ENCODE measurements at places on chromosomes 1 and 21.

DNA sequence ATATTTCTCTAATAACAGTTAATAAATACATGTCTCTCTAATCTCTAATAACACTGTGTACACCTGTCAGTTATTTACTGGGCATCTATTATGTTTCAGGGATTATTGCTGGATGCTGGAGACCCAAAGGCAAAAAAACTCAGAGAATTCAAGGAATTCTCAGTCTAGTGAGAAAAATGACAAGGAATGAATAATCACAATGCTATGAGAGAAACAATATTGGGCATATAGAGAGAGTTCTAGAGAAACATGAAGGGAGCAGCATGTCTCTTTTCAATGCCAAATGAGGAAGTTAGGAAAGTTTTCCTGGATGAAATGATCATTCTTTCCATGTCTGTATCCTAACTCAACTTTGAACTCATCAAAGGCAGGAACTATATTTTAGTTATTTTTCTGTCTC, 82.8 kb downstream of the TNFSF18 start:
- DNase-seq, result no peak

- DNase-seq, result no peak
Measured at GRCh38 chr21:25324666-25325065, 282.6 kb downstream of the MRPL39 start.

DNA sequence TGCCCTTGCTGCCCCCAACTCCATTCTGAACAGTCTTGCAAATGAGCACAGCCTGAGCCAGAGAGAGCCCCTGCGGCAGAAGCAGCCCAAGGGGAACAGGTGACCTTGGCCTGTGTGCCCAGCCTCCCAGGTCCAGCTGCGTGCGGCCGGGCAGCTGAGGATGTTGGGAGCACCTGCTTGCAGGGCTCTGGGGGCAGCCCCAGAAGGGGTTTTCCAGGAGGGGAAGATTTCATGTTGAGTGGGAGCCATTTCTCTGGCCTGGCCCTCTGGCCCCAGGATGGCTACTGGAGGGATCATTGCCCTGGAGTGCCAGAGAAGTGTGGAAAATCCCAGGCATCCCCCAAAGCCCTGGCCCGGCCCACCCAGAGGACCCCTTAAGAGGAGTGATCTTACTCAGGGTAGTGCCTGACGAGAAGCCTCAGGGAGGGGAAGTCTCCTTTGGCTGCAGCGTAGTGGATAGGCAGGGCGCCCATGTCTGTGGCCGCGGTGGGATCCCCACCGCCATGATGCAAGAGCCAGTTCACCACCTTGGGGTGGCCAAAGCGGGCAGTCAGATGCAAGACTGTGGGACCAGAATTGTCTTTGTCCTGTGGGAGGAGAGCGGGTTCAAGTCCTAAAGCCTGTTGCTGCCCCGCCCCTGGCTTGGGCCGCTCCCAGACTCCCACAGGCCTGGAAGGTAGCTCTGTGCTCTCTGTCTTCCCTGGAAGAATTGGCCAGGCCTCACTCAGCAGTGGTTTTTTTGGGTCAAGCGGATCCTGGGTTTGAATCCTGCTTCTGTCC, 20.6 kb upstream of the RNU1-4 start:
- DNase-seq, result no peak

GRCh38 chr1:228751360-228752098, 16.2 kb downstream of the RHOU start:
- no peak for DNase-seq

- DNase-seq, result peak; percentile 92
Measured at GRCh38 chr1:25819491-25820246, at the start of gene MTFR1L. Gene MTFR1L (plus strand): TSS chr1:25819954. CDS start chr1:25823105, 3,151 bp downstream.

DNA sequence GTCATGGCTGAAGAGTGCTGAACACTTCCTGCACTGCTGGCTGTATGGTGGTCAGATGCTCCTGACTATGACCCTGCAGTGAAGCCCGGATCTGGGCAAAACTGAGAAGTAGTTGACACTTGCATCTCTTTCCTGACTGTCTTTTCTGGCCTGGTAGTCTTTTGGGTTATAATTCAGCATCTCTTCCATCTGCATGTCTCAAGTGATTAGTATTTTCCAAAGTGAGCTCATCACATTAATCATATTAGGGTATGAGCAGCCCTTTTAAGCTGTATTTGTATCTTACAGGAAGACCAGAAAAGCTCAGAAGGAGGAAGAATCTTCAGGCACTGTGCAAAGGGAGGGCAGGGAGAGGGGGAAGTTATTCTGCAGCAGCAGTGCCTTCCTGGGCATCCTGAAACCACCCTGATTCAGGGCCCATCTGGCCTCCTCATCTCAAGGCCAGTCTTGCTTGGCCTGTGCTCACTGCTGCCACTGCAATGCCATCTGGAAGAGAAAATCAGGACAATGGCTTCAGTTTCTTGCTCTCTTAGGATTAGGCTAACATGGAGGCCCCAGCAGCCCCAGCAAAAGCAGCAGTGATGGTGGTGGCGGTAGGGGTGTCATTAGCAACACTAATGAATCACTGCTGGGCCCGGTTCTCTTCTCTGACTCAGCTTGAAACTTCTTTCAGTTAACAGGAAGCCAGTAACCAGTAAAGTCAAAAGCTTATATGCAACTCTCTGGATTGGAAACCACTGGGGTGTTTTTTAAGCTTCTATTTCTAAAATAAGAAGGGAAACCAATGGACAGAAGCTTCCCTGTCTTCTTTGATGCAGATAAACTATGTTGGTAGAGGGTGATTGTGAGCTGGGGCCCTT, 63.3 kb upstream of the WDR26 start:
- DNase-seq, result no peak

DNA sequence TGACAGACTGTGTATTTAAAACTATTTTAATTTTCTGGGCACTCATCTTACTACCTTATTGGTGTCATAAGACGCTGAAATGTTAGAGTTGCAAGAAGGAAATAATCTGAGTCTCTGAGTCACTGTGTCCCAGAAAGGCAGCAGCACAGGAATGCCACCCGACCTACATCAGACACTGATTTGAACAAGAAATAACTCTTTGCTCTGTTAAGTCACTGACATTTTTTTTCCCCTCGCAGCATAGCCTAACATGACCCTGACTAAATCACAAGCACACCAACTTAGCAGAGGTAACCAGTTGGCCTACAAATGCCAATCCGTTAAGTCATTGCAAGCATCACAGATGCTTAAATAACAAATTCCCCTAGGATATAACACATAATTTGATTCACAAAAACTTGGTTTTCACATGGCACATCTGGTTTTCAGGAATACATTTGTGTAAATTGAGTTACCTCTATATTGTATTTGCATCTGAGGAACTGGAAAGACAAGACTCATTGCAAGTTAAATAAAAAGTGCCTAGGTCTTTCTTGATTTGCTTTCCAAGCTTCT, 349.1 kb downstream of the SEC16B start:
- no peak for DNase-seq

DNA sequence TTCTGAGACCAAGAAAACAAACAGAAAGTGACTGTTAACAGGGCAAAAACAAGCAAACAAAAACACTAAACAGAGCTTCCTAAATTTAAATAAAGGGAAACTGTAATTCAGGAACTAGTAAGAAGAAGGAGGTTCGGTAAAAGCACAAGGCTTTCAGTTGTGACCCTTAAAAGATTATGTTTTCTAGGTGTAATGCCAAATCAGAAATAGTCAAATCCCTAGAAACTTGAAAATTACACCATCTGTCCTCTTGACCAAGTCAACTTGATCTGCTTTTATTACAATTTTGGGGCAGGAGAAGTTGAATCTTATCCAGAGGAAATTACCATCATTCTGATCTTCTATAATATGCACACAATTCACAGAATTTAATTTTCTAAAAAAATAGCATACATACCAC, 754.0 kb upstream of the ADGRL4 start:
- DNase-seq, result no peak

- DNase-seq, result peak; percentile 61
Measured at GRCh38 chr1:237799762-237800474, 90.8 kb downstream of the ZP4 start.

- peak; percentile 90 for DNase-seq
Measured at GRCh38 chr1:193068013-193068412, 8.6 kb downstream of the RO60 start.

DNA sequence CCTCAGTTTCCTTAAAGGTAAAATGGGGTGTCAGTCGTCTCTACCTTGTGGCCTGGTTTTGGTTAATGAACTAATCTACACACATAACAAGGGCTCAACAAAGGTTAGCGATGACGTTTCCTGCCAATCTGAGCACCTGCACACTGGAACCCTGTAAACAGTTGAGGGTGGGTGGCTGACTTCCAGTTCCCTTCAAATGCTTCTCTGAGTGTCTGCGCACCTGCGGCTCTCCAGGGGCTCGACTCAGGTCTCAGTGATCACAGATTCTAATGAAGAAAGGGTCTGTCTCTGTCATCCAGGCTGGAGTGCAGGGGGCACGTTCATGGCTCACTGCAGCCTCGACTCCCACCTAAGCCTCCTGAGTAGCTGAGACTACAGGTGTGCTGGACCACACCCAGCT, 3.3 kb upstream of the AGPAT3 start:
- DNase-seq, result no peak

DNA sequence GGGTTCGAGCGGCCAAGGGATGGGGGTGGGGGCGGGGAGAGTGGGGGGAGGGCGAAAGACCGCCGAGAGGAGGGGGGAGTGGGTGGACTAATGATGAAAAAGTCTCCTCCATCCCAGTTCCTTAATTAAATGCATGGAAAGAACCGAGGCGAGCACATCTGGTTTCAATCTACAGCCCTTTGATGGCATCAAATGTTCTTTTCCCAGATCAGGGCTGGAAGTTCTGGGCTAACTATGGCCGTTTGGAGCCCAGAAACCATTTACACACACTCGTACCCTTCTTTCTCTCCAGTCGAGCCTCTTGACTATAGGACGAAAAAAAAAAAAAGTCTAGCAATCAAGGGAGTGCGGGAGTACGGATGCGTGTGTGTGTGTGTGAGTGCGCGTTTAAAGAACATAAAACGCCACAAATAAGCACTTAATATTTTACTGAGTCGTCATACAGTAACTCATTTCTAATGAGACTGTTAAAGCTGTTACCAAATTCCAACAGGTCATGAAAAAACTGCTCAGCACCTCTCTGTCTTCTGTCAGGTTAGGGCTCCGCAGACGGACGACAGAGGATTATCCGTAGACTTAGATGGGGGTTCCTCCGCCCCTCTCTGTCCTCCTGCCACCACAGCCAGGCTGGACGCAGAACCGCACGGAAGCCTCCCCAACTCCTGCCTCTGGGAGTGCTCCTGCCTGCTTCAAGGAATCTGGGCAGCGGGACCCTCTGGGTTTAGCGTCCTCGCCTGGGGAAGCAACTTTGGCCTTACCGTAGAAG, 2.1 kb upstream of the PRRX1 start:
- no peak for DNase-seq

DNA sequence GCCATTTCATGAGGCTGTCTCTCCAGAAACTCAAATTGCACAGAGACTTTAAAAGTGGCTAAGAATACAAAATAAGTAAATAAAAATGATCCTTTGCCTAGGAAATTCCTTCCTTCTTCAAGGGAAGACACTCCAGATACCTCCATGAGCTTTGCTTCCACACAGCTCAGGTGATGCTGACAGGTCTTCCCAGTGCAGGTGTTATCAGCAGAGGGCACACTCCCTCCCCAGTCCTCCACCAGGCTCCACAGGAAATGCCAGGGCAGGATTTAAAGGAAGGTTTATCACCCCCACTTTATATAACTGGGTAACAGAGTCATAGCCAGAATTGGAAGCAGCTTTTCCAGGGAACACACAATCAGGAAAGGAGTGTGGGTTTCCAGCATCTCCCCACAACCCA, 5.7 kb downstream of the HSD3B2 start:
- no peak for DNase-seq

DNA sequence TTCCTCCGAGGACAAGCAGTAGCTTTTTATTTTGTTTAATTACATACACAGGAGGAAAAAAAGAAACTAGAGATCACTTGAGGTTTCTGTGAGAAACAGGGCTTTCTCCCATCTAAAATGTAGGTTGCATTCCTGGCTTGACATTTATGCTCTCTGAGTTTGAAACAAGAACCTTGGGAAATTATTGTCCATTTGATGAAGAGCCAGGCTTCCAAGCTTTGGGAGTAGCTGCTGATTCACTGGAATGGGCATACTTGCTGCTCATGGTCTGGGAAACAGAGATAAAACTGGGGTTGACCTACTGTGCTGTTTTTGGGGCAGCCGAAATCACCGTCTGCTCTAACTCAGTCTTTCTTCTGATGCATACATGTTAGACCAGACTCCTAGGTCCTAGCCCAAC, 165.4 kb downstream of the MIS18A start:
- DNase-seq, result no peak
